ENCODE measurements at places on chromosomes 3 and 15.

DNA sequence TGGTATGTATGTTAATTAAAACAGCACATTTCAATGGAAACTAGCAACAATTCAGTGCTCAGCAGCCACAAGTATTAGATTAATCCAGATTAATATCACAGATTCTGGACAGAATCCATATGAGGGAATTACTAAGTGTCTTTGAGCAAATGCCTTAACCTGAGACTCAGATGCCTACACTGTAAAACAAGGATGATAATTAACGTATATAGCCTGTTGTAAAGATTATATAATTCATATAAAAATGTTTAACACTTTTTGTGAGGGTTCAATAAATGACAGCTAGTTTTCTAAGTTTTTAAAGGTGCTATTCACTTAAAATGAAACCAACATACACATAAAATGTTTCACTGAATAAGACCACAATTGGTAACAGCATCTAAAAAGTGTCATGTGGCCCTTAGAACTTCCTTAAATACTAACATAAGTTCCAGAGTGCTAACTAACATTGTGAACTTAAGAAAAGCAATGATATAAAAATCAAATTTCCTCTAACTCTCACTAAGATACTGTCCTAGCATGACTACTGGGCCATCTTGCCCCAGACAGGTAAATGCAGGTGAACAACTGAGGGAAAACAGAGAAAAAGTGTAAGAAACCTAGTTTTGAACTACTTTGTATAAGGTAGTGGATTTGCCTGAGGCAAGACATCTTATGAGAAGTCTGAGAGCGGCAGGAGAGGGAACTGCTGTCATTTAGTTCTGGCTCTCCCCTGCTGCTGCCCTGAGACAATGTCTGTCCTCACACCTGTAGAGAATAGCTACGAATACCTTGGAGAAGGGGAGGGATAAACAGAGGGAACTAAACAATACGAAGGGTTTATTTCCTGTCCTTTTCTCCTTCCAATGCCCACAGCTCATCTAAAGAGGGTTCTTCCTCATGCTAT lies 151.3 kb downstream of the ADAM10 start:
- no peak for DNase-seq

DNA sequence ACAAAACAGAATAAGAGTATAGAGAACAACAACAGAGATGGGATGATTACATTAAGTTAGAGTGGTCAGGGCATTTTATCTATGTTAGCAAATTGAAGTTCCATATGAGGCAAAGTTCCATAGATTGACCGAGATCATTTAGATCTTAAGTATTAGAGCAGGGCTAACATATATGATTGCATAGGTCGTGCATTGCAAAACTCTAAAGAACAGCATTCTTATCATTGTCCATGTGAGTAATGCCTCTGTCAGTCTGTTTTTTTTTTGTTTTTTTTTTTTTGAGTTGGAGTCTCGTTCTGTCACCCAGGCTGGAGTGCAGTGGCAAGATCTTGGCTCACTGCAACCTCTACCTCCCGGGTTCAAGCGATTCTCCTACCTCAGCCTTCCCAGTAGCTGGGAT lies 341.7 kb upstream of the KCNH8 start:
- DNase-seq: peak; percentile 22

GRCh38 chr3:148740291-148740690 lies 42.6 kb downstream of the AGTR1 start:
- no peak for DNase-seq

DNA sequence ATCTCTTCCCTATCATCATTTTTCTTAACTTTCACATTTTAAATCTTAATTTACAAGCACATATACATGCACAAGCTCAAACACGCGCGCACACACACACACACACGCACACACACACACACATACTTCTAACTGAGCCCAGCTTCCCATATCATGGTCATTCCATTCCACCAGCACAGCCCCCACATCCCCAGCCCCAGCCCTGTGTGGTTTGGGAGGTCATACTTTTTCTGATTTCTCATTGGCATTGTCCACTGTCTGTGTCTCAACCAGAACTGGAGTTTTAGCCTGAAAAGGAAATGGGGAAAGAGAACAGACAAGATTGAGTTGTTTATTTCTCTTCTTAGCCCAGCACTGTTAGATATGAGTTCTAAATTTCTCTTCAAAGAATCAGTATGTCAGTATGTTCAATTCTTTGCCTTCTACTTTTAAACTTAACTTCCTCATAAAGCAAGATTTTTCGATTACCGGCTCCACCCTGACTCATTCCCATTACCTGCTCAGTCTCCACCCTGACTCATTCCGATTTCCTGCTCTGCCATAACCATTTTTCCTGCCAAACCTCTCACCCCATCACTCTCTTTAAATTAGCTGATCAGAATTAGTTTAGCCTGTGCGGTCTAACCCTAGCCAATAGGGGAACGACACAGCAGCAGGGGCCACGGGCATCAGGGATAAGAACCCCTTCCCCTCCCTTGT lies 6.4 kb downstream of the IQCF1 start:
- no peak for DNase-seq

GRCh38 chr3:57383406-57383805 lies 90.9 kb upstream of the ASB14 start:
- DNase-seq: no peak

DNA sequence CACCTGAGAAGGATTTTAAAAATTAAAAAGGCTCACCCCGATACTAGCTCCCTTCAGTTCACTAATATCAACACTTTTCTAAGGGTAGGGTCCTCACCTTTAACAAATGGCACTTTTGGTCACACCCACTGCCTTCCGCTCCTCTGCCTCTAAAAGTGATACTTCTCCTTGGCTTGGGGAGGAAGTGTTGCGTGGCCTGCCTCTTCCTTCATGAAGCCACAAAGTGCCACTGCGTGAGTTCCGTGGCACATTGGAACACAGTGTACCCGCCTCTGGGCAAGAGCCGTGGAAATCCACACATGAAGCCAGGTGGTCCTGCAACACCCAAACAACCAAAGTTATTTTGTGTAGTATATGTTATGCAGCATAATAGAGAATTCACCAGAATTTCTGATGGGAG lies 3.9 kb downstream of the B4GALT4 start:
- DNase-seq: no peak

DNA sequence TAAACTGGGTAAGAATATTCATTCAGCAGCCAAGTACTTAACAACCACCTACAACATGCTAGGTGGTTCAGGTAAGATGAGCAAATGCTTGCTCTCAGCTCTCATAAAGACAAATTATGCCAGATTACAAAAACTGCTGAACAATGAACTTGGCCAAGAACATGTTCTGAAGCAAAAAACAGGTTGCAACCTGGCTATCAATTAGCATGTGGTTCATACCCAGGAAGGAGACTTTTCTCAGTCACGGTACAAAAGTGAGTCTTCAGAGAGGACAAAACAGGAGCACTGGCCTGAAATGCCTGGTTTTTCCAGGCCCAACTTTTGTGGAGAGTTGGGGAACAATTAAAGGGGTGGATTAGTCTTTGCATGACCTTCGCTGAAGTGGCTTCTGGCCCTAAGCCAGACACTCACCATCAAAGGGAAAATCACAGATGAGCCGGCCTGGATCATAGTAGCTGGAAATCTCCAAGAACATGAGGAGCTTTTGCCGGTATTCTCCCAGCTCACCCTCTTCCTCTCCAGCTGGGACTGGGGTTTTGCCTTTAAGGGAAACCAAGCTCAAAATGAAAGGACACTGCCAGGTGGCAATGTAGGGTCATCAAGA lies 7.6 kb upstream of the PLA2G4F start:
- no peak for DNase-seq

GRCh38 chr3:176351408-176351807 lies 845.9 kb downstream of the TBL1XR1 start:
- DNase-seq: peak; percentile 55

DNA sequence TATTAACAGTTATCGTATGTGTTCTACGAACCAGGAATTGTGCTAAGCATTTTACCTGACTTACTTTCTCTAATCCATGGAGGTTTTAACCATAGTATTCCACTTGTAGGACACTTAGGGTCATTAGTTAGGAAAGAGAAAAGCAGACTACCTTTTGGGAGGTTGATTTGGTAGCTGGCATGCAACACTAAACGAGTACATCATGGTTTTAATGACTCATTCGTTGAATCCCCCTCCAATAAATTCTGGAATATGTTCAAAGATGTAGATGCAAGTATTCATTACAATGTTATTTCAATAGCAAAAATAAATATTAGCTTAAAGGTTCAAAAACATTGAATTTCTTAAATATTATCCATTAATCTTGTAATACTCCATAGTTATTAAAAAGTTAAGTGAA lies 162.5 kb downstream of the FMN1 start:
- DNase-seq: no peak

DNA sequence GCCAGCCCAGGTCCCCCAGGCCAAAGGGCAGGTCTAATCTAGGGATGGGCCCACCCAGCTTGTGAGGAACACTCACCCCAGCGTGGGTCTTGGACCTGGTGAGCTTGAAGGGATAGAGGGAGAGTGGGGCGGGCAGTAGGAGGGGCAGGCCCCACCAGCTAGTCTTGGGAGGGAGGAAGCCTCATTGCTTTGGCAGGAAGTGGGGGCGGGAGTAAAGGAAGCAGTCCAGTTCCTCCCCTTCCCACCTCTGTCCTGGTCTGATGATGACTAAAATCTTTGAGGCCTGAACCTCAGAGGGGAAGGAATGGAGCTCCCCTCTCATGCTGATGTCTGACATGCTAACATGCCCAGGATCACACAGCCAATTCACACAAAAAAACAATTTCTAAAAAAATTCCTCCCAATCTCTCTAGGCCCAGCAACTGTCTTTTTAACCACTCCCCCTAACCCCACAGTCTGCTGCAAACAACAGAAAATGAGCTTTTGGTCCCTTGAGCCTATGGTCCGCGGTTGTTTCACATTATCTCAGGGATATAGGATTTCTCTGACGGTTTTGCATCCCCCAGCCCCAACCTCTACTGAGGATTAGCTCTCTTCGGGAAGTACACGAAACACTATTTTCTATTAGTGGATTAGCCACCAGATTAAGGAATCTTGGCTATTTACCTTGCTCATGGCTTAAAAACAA lies 30.7 kb upstream of the DUSP7 start:
- DNase-seq: peak; percentile 69

- DNase-seq: no peak
Observed at GRCh38 chr3:158492685-158493084, 78.3 kb upstream of the MLF1 start.

DNA sequence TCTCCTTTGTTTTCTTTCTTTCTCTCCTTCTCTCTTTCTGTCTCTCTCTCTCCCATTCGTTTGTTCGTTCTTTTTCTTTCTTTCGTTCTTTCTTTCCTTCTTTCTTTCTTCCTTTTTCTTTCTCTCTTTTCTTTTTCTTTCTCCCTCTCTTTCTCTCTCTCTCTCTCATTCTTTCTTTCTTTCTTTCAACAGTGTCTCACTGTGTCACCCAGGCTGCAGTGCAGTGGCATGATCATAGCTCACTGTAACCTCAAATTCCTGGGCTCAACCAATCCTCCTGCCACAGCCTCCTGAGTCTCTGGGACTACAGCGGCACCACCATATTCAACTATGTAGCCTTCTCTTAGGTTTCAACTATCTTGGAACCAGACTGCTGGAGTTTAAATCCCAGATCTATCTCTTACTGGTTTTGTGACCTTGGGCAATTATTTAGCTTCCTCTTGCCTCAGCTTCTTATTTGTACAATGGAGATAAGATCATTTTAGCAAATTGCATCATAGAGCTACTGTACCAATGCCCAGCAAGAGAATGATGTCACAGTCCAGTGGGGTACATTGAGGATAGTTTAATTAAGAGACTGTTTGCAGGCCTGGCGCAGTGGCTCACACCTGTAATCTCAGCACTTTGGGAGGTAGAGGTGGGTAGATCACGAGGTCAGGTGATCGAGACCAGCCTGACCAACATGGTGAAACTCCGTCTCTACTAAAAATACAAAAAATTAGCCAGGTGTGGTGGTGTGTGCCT lies 27.3 kb upstream of the PARL start:
- DNase-seq: no peak

DNA sequence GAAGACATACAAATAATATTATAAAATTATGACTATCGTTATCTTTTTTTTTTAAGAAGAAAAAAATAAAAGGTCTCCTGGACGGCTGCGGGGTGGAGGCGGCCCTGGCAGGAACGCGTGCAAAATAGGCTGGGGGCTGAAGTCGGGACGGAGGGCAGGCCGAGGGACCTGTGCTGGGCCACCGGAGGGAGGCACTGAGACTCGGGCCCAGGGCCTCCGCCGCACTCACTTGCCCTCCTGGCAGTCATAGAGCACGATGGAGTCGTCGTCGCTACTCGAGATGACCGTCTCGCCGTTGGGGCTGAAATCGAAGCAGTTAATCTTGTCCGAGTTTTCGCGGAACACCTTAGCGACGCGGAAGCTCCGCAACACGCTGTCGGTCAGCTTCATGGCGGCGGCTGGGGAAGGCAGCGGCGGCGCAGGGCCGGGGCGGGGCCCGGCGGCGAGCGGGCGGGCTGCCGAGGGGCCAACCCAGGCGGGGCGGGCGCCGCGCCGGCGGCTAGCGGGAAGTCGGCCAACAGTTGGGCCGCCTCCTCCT lies 408 bp downstream of the WDR82 start:
- peak; percentile 53 for DNase-seq

GRCh38 chr15:68423359-68424296 lies 8.3 kb downstream of the ITGA11 start:
- DNase-seq: no peak

- no peak for DNase-seq
Observed at GRCh38 chr15:70272565-70273355, 175.0 kb upstream of the TLE3 start.

DNA sequence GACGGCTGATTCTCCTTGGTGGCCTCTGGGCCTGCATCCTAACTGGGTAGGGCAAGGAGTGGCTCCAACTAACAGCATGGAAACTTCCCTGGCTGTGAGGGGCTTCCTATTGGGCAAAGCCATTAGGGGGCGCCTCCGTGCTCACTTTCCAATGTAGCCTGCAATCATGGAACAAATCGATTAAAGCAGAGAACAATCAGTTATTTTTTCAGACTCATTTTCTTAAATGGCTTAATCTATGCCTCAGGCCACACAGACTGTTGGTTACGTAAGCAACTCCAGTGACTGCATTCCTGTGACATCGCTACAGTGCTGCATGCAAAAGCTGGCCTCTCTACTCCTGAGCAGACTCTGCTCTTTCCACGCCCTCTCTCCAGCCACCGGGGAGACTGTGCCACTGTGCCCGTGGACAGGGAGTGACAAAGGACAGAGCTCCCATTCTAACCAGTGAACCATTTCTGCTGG lies 278.9 kb downstream of the KLF13 start:
- DNase-seq: peak; percentile 61

GRCh38 chr3:131114256-131114655 lies 87.6 kb downstream of the NEK11 start:
- DNase-seq: peak; percentile 9

GRCh38 chr3:126050626-126051025 lies 33.3 kb downstream of the SLC41A3 start:
- DNase-seq: no peak
